ENCODE measurements at places on chromosomes 1 and 21. TPM values are rescaled to one million over a fixed set of nuclear protein-coding genes. Genes with fewer than 3 reads are reported as not detected.

Gene AMY1C
- total RNA-seq = not detected

Gene ZNF644
- 48.3 TPM for total RNA-seq

Gene GUCA2B
- not detected for total RNA-seq

Gene FMOD
- total RNA-seq = 0.07 TPM

Gene SPRR3
- not detected for total RNA-seq

Gene NDC1
- 29.7 TPM for total RNA-seq

Gene ABCG1
- 37.8 TPM for total RNA-seq

Gene OPRD1
- total RNA-seq = not detected

Gene KRTAP21-2
- total RNA-seq = not detected

DNA sequence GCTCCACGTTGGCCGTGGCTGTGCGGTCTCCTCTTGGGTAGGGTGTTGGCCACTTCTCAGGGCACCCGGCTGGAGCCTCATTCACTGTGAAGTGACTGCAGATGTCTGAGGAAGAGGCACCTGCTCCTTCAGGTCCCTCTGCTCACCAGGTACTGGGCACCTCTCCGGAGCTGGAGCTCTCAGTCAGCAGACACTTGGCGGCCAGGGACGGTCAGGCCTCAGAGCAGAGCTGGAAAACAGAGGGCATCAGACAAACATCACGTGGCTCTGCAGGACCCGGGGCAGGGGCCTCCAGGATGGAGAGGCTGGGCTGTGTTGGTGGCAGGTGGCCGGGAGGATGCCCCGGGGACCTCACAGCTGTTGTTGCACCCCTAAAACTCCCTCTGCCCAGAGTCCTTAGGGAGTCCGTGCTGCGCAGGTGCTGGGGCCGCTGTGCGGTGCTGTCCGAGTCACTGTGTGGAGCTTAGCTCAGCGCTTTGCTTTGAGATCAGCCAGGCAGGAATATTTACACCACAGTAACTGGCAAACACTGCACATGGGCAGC is 59.7 kb downstream of the SLX9 start:
- no peak for DNase-seq

DNA sequence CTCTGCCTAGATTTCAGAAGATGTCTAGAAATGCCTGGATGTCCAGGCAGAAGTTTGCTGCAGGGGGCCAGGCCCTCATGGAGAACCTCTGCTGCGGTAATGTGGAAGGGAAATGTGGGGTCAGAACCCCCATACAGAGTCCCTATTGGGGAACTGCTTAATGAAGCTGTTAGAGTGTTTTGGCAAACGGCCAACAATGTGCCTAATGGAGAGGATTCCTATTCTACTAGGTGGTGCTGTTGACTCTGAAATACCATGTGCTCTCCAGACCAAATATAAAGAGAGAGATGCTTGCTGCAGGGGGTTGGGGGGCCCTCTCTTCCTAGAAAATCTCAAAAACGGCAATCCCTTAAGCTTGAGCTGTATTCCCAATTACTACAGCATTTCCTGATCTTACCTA is 57.1 kb upstream of the DR1 start:
- no peak for DNase-seq

DNA sequence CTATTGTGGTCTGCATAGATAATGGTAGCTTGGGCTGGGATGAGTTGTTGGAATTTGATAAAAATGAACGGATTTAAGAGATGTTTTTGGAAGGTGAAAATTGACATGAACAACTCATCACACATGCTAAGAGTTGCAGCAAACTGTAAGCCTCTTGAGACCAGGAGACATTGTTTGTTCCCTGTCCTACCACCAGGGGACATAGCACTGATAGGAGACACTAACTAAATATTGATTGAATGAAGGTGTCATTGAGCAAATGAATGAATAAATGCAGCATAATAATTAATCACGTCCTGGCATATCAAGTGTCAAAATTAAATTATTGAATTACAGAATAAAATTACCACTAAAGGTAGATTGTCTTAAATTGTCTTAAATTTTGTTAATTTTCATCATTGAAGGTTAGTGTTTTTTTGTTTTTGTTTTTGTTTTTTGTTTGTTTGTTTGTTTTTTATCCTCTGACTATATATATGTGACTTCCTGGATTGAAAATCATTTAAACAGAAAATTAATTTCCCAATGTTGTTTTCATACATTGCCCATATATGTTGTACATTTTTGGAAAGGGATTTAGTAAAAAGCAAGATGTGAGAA is 285.3 kb upstream of the C1orf105 start:
- no peak for DNase-seq

DNA sequence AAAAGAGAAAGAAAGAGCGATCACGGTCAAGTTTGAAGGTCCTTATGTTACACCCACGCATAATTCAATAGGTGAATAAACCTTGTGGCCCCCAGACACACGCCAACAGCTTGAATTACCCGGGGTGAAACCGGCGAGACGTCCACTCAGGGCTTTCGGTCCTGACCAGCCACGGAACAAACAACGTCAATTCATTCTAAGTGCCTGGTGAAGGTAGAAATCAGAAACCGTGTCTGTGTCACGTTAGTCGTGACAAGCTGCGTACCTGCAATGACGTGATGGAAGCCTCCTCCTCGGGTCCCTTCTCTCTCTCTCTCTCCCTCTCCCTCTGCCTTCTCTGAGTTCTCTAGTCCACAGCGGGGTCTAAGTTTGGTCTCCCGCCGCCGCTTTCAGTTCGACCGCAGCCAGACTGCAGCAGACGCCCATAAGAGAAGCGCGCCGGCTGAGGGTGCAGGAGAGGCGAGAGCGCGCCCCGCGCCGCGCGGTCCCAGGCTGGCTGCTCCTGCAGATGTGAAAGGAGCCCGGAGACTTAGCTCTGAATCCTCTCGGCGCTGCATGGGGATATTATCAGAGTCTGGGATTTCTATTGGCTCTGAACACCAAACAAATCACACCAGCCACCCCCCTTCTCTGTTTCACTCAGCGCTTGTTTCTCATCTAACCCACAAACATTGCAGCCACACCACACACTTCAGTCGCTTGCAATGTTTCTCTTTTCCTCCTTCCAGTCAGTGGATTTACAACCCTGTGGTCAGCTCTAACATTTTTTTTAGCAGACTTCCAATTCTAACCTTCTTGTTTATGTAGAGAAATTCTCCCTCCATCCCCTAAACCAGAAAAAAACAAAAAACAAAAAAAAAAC is at the start of gene GREM2:
Gene GREM2 (minus strand): TSS at position 537 of the 862 bp plus-strand sequence. CDS start 118,680 bp downstream, outside the sequence.
- no peak for DNase-seq

DNA sequence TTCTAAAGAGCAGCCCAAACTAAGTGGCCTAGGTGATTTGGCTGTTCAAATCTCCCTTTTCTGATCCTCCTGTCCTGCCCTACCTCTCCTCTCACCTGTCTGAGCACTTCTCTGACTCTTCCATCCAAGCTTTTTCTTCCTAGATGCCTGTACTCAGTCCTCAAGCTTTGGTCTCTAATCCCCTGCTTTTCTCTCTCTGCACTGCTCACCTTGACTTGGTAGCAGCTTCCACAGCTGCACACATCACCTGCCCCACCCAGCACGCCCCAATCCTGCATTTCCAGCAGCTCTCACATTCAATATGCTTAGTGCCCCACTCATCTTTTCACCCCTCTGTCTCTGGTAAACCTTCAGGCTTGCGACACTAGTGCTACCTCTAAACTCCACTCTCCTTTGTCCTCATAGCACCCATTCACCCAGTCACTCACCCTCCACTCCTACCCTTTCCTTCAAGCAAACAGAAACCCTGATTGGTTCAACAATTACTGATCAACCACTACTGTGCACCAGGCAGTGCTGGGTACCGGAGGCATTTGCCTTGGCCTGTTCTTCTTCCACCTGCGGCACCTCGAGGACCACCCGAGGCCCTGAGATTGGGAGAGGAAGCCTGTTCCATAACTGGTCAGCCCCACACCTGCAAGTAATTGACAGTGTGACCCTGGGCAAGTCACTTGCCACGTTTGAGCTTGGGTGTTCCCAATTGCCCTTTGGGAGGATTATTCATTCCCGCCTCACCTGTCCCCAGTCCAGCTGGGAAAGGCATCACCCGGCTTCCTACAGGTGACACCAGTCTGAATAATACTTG is 136.1 kb upstream of the EDN2 start:
- DNase-seq = no peak

DNA sequence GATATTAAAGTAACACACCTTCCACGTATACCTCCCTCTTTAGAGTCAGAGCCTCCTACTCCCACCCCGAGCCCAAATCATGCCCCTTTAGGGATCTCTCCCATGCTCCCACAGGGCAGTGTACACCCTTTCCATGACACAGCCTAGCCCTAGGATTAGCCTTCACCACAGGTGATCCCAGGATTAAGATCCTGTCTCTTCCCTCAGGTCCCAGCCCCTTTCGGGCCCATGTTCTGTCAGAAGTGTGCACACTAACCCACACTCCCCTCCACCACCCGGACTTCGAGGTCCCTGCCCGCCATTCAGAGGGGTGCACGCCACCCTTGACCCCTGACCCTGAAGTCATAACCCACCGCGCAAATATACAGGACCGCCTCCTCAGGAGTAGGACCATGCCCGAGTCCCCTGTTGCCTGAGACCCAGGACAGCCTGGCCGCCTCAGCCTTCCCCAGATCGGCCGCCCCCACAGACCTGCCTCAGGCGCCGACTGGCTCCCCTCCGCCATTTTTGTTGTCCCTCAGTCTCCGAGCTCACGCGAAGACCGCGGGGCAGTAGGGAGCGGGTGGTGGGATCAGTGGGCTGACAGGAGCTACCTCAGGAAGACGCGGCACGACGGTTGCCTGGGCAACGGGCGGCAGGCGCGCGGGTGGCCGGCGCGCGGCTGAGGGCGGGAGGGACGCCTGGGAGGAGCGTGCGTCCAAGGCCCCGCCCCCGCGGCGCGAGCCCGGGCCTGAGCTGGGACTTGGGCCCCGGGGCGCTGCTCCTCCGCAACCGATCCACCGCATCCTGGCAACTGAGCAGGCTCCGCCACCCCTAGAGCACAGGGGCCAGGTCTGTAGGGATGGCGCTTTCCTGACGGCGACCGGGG is at the start of gene AGBL4:
Gene AGBL4 (minus strand): TSS at position 663 of the 868 bp plus-strand sequence.
- DNase-seq = no peak

GRCh38 chr1:200258447-200259375 is 151.1 kb downstream of the ZNF281 start:
- no peak for DNase-seq

GRCh38 chr1:211133393-211133835 is 534 bp downstream of the KCNH1 start:
- no peak for DNase-seq

DNA sequence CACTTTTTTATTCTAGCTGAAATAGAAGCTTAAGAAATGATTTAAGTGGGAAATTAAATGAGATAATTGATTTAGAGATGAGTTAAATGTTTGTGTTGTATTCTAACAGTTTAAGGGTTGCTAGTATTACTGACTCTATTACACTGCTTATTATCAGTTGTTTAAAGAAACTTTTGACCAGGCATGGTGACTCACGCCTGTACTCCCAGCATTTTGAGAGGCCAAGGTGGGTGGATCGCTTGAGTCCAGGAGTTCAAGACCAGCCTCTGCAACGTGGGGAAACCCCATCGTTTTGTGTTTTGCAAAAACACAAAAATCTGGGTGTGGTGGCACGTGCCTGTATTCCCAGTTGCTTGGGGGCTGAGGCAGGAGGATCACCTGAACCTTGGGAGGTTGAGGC is 14.2 kb downstream of the CLIC4 start:
- DNase-seq = no peak

DNA sequence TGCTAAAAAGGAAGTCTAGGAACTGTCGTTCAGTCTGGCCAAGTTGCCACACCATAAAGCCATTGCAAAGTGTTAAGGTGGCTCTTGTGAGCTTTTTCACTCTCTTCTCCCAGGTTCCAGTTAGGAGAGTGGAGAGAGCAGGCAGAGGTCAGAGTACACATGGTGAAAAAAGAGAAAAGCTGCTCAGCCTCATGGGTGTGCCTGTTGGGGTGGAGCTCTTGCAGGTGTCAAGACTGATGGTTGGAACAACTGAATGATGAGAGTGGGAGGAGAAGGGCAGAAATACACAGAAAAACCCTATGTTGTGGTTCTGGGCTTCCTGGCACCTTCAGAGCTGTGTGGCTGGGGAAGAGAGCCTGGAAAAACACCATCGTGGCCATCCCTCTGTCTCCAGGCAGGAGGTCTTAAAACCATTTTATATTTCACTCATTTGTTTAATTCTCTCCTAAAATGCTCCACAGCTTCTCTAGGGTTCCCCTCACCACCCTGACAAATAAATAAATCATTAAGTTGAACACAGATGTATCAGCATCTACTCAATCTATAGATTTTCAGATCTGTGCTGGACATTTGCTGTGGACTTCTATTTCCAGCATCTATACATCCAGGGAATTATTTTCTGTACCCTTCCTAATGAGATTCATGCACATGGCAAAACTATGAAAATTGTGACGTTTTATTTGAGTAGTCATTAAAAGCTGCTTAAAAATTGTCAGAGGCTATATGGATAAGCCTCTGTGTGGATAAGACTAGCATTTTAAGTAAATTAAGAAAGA is 17.5 kb downstream of the UBASH3A start:
- no peak for DNase-seq

DNA sequence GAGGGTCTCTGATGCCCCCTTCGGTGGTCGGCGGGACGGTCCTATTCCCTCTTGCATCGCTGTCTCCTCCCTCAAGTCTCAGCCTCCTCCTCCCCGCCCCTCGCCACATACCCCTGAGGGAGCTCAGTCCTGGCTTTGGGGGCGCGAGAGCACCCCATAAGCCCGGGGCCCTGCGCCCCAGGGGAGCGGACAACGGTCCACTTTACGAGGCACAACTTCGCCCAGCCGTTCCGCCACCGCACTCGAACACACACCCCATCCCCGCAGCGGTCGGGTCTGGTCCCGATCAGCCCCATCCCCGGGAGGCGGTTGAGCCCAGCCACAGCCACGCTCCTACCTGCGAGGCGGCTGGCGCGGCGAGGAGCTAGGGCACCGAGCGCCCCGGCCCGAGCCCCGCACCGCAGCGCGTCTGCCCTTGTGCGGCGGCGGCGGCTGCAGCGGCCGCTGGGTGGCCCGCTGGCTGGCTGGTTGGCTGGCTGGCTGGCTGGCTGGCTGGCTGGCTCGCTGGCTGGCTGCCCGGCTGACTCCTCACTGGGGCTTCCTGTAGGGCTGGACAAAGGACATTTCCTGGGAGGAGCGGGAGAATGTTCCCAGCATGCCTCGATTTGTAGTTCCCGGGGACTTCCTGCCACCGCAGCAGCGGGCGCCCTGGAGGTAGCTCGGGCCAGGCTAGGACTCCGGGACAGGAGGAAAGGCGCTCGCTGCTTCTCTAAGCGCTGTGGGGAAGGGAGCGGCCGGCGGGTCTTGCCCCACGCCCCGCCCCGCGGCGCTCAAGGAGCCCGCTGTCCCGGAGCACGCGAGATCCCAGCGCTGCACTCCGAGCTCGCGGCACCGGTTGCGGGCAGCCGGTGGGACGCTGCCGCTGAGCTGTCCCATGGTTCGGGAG is at the start of gene ZNF697:
Gene ZNF697 (minus strand): TSS at position 533 of the 886 bp plus-strand sequence. CDS start 22,166 bp downstream, outside the sequence.
- DNase-seq = peak; percentile 92

- no peak for DNase-seq
These were observed 5.6 kb downstream of the CFAP57 start for GRCh38 chr1:43177691-43178090.

Measured in pulmonary artery endothelial cell (primary cell).